CD14-positive monocyte (primary cell): ENCODE measurements at places on chromosomes 5 and 9. TPM values are rescaled to one million over a fixed set of nuclear protein-coding genes. Genes with fewer than 3 reads are reported as not detected.

Gene SLC28A3
- polyA plus RNA-seq, result not detected

Gene CATSPER3
- polyA plus RNA-seq, result 0.32 and 0.60 TPM in 2 replicates

Gene AP3B1
- 9.7 and 20.3 TPM in 2 replicates for polyA plus RNA-seq

Gene SPATA31A1
- not detected in 2 replicates for polyA plus RNA-seq

Gene GABRA6
- polyA plus RNA-seq, result not detected

Gene ARHGEF39
- polyA plus RNA-seq, result 0.13 TPM

Gene KLF4
- polyA plus RNA-seq, result 512 and 962 TPM in 2 replicates

Gene DBH
- polyA plus RNA-seq, result not detected in 2 replicates

Gene ACSL6
- not detected for polyA plus RNA-seq

Gene PAPPA
- polyA plus RNA-seq, result not detected in 2 replicates

Gene IL5
- not detected for polyA plus RNA-seq

Gene MUSK
- not detected for polyA plus RNA-seq
